Activated naive CD4-positive, alpha-beta T cell treated with Interleukin-2 at 50 U/mL for 16 hours (primary cell): ENCODE measurements at places on chromosomes 11 and 22.

- no peak for DNase-seq
Measured at GRCh38 chr11:32817852-32818183, 11.9 kb upstream of the PRRG4 start.

DNA sequence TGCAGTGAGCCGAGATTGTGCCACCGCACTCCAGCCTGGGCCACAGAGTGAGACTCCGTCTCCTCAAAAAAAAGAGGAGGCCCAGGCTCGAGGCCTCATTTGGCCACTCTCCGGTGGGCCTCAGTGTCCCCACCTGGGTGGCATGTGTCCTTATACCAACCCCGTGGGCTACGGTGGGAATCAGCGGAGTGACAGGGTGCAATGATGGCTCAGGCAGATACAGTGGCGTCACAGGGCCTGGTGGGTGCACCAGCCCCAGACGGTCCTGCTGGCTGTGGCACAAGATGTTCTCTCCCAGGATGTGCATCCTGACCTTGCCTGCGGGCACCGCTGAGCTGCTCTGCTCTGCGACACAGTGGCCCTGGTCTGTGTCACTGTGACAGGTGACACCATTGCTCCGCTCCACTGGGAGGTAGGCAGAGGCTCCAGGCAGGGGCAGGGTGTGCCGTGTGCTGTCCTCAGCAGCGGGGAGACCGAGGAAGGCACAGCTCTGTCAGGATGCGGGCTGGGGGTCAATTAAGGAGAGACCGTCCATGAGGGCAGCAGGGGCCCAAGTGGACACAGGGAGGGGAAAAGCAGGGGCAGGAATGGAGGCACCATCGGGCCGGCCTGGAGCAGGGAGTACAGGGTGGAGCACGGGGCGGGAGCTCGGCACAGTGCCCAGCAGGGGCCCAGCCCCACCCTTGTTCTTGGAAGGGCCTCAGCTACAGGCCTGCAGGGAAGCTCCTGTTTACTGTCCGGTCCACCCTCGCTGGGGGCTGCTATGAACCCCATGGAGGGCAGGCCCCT lies 21.7 kb upstream of the TH start:
- DNase-seq: no peak

DNA sequence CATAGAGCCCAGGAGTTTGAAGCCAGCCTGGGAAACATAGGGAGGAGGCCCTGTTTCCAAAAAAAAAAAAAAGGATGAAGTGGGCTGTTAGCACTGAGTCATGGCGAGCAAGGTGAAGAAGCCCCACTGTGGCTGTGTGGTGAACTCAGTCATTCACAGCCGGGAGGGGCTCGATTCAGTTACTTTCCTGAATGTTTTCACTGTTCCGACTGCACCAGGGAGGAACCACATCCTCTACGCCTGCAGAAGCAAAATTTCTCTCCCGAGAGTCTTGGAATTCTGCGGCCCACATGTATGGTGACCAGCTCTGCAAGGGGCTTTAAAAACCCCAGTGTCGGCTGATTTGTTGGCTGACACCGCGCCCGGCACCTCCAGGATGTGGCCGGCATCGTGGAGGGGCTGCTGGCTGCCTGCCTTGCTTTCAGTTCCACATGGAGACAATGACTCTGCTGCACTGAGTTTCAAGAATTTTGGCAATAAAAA lies 27.8 kb upstream of the GRAMD4 start:
- peak; percentile 48 for DNase-seq

DNA sequence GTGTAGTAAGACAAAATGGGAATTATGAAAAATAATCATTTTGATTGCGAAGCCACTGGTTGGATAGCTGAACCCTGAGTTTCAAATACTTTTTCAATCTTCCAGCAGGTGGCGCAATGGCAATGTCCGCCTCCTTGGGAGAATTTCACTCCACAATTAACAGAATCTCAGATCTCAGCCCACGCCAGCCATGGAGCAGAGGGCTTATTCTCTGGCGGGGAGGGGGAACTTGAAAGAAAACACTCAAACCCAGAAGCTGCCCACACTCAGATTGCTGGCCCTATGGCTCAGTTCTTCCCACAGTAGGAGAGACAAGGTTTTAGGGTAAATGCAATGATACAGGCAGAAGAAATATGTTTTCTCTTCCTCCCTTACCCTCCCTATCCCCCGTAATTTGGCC lies 38.7 kb upstream of the RCN1 start:
- DNase-seq: peak; percentile 50

- DNase-seq: no peak
Measured at GRCh38 chr11:81825346-81825745, 908.3 kb downstream of the FAM181B start.

DNA sequence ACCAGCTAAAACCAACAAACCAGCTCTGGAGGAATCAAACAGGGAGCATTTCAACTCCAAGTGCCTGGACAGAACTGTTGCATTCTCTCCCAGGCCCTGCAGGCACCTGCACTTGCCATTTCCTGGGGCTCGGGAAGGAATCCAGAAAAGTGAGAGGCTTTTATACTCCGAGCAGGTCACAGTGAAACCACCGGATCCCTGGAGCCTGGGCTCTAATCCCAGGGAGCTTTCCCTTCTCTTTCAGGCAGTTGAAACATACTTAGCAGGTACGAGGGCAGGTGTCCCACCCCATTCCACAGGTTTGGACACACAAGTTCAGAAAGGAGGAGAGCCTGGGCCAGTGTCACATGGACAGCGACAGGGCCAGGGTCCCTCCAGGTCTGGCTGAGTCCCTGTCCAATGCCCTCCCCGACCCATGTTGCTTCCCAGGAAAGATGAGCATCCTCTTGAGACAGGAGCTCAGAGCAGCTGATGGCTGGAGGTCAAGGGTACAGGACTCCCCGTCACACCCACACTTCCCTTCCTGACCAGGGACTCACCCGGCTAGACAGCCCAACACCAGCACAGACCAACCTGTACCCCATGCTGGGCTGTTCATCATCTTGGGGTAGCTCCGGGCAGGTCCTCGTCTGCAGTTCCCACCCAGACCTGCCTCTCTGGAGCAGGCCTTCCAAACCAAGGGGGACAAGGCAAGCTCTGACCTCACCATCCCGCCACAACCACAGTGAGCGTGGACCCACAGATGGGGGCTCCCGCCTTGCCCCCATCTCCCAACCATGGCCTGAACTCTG lies 49.9 kb upstream of the CD5 start:
- no peak for DNase-seq

DNA sequence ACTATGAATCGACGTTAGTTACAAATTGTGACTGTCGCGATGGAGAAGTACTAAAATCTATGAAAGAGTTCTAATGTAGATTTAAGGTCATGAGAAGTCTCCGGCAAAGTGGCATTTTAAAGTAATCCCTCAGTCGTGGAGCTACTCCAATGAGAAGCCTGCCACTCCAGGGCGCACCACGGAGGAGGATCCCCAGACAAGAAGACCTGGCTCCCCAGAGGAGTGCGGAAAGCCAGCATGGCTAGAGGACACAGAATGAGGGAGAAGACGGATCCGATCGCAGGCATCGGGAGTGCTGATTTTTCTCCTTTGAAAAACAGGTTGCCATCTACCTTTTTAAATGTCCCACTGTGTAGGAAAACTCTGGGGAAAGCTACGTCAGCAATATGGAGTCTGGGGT lies 141.6 kb upstream of the TEAD1 start:
- DNase-seq: no peak

DNA sequence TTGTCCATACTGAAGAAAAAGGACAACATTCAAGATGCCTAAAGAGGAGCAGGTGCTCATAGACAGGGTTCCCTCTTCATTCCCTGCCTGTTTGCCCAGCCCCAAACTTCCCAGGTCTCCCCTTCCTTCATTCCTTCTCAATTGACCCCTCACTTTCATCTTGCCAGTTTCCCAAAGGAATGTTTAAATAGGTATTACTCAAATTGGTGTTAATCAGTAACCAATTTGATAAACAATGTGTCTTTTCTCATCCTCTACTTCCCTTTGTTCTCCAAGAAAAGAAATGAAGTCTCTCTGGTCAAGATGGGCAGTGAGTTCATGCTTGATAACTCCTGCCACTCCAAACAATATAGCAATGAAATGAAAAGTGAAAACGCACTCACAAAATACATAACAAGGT lies 101.9 kb downstream of the TMPRSS5 start:
- no peak for DNase-seq

- no peak for DNase-seq
Measured at GRCh38 chr11:42925916-42926315, 385.9 kb upstream of the API5 start.

GRCh38 chr11:107222916-107223460 lies 204.7 kb upstream of the GUCY1A2 start:
- DNase-seq: no peak

- DNase-seq: no peak
Measured at GRCh38 chr11:122977470-122978298, 4.0 kb downstream of the BSX start.

GRCh38 chr22:20430720-20431510 lies 6.7 kb downstream of the SCARF2 start:
- DNase-seq: peak; percentile 69

GRCh38 chr11:116910378-116910777 lies 73.0 kb upstream of the APOA1 start:
- no peak for DNase-seq

GRCh38 chr22:22881116-22882000 lies 6.3 kb upstream of the IGLL5 start:
- DNase-seq: no peak

DNA sequence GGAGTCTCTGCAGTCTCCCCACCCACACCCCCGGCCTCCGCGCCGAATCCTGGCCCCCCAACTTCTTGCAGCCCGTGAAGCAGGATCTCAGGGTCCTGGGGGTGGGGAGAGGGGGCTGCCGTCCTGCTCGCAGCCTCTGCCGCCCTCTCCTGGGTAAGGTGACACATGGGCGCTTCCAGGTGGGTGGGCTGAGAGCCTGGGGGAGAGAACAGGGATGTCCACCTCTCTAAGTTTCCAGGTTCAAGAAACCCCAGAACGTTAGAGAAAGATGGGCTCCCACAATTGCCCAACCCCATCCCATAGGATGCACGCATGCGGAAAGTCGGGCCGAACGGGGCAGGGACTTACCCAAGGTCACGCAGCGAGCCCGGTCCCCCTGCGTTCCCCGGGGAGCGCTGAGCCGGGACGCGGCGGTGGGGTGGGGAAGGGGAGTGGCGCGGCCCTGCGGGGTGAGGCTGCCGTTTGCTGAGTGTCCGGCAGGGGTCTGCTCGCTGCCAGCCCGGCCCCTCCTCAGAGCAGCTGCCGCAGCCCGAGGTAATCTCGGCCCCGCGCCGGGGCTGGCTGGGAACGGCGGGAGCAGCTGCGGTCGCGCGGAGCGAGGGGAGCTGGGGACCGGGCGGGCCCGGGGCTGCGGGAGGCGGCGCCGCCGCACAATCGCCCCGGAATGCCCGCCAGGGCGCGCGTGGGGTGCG lies 705 bp upstream of the CAPN1 start:
- peak; percentile 70 for DNase-seq

DNA sequence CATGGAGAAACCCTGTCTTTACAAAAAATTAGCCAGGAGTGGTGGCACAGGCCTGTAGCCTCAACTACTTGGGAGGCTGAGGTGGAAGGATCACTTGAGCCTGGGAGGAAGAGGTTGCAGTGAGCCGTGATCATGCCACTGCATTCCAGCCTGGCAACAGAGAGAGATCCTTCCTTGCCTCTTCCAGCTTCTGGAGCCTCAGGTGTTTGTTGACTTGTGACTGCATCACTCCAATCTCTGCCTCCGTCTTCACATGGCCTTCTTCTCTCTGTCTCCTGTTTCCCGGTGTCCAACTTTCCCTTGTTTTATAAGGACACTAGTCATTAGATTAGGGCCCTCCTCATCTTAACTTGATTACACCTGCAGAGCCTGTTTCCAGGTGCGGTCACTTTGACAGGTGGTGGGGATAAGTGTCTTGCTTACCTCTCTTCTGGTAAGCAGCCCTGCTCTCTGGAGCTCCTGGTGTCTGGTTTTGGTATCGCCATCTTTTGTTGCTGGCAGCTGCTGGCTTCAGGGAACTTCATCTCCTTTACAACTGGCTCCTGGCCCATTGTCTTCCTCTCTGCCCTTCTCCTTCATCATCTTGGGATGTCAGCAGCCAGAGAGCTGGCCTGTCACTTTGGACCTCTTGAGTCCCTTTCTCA lies 8.2 kb upstream of the USP2 start:
- no peak for DNase-seq

GRCh38 chr11:75280770-75281468 lies 40.3 kb downstream of the TPBGL start:
- no peak for DNase-seq

DNA sequence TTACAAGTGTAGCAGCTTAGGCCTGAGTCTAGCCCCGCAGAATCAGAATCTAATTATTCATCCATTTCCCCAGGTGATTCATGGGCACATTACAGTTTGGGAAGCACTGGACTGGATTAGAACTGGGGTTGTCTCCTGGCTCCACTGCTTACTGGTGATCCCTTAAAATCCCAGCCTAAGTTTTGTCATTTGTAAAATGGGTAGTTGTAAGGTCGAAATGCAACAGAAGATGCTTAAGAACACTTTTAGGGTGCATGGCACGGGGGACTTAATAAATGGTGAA lies 1.3 kb downstream of the STX3 start:
- DNase-seq: no peak

GRCh38 chr11:121575963-121576290 lies 123.2 kb upstream of the SORL1-AS1 start:
- no peak for DNase-seq

- DNase-seq: no peak
Measured at GRCh38 chr11:112042161-112042960, 17.2 kb downstream of the DLAT start.

- DNase-seq: peak; percentile 60
Measured at GRCh38 chr11:2156416-2157182, 4.4 kb downstream of the INS start.

DNA sequence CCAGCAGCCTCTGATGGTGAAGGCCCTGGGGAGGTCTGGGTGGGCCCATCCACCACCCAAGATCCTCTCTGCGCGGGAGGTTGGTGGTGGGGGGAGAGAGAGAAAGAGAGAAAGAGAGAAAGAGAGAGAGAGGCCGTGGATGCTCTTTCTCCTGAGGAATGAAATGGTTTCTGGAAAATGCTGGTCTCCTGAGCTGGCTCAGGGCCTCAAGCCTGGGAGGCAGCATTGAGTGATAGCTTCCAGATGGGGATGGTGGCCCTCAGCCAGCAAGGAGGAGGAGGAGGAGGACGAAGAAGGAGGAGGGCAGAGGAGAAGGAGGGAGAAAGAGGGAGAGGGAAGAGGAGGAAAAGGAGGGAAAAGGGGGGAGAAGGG lies 4.6 kb downstream of the TSPAN32 start:
- no peak for DNase-seq

DNA sequence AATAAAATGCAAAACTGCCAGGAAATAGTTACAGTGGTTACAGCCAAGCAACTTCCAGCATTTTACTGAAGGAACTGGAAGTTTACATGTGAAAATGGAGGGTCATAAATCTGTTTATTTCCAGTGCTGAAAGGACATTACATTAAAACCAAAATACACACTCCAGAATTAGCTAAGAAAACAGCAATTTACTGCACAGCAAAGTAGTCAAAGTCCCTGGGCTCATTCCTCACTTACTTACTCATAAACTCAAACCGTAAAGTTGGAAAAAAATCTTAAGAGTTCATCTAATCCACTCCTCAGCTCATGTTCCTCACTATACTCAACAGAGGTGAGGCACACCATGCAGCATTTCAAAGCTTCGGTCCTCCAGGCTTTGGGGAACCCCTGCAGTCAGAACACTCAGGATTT lies 17.4 kb downstream of the CTSC start:
- DNase-seq: no peak
